T-helper 2 cell treated with Interferon-gamma antibody and Interleukin-4, amounts not matched to agents 100 ng/mL and 5 ng/mL, for 36 hours (primary cell): ENCODE measurements at places on chromosomes 11 and 22. TPM values are rescaled to one million over a fixed set of nuclear protein-coding genes. Genes with fewer than 3 reads are reported as not detected.

Gene VSIG10L2
- not detected in 2 replicates for total RNA-seq

Gene RIBC2
- total RNA-seq, result 14.0 and 14.1 TPM in 2 replicates

Gene RASSF10
- total RNA-seq, result not detected in 2 replicates

Gene DCHS1
- total RNA-seq, result 0.43 and 0.45 TPM in 2 replicates

Gene ACCS
- 41.0 and 41.7 TPM in 2 replicates for total RNA-seq

Gene PLAAT2
- not detected in 2 replicates for total RNA-seq

Gene CD248
- total RNA-seq, result 0.09 and 0.18 TPM in 2 replicates

Gene NEAT1
- total RNA-seq, result 730 and 731 TPM in 2 replicates

Gene RIMBP3B
- total RNA-seq, result 0.11 and 0.23 TPM in 2 replicates

Gene CD3E
- total RNA-seq, result 576 and 590 TPM in 2 replicates

Gene OR10A2
- not detected in 2 replicates for total RNA-seq

Gene SLC22A9
- total RNA-seq, result not detected in 2 replicates

Gene CAPRIN1
- 235 and 243 TPM in 2 replicates for total RNA-seq

Gene PARVG
- 164 and 168 TPM in 2 replicates for total RNA-seq

Gene SLC5A12
- total RNA-seq, result not detected in 2 replicates

Gene OR10D3
- total RNA-seq, result not detected in 2 replicates

Gene SLC25A1
- 42.6 and 45.4 TPM in 2 replicates for total RNA-seq

Gene PTGDR2
- total RNA-seq, result 31.5 and 32.7 TPM in 2 replicates

Gene SHANK3
- total RNA-seq, result 0.02 and 0.05 TPM in 2 replicates

Gene RTCB
- 60.2 and 65.5 TPM in 2 replicates for total RNA-seq

Gene OTOG
- total RNA-seq, result not detected in 2 replicates
